Esophagus squamous epithelium (tissue), 5 donors: ENCODE measurements at places on chromosomes 12 and 14. TPM values are rescaled to one million over a fixed set of nuclear protein-coding genes. Genes with fewer than 3 reads are reported as not detected.
A peak's percentile ranks its signal among the peaks of the same experiment; 100 is the strongest.

- peaks cover 19% of the 10 kb centered on the region for H3K4me1 ChIP-seq
- peak; percentile 5 for DNase-seq
- no peak overlapping the region for H3K4me3 ChIP-seq
- H3K27ac ChIP-seq: no peak overlapping the region
- H3K27me3 ChIP-seq: no peaks in the 10 kb centered on the region
- peaks cover 8% of the 10 kb centered on the region for H3K36me3 ChIP-seq
Observed at GRCh38 chr12:120439646-120440247, 1.8 kb downstream of the COX6A1 start.

DNA sequence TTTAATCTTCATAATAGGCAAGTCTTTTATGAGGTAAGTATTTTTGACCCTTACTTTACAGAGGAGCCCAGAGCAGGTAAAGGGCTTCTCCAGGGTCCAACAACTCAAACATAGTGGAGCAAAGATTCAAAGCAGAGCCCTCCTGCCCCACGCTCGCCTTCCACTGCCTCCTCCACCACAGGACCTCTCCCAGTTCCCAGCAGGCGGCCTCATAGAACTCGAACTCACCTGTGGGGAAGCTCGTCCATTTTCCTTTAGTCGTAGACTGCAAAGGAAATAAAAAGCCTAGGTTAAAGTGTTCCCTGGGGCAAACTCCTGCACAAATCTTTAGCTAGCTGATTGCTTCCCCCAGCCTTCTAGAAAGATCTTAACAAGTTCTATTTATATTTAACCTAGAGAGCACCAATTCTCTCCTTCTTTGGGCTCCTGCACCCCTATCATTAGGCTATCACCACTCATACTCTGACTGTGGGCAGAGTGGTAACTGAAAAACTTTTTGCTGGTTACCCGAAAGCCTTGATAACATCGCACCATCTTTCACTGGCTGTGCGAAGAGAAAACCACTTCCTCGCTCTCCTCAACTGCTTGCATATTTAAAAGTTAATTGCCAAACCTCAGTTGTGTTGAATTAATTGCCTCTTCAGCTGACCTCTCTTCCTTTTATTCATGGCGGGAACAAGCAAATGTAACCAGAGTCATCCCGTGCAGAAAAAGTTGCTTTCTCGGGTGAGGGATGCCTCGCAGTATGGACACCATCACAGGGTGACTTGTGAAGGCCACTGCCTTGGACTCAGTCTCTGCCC lies 299.6 kb downstream of the DPF3 start:
- H3K27ac ChIP-seq: no peak overlapping the region
- DNase-seq: no peak
- H3K27me3 ChIP-seq: peaks cover 16% of the 10 kb centered on the region

DNA sequence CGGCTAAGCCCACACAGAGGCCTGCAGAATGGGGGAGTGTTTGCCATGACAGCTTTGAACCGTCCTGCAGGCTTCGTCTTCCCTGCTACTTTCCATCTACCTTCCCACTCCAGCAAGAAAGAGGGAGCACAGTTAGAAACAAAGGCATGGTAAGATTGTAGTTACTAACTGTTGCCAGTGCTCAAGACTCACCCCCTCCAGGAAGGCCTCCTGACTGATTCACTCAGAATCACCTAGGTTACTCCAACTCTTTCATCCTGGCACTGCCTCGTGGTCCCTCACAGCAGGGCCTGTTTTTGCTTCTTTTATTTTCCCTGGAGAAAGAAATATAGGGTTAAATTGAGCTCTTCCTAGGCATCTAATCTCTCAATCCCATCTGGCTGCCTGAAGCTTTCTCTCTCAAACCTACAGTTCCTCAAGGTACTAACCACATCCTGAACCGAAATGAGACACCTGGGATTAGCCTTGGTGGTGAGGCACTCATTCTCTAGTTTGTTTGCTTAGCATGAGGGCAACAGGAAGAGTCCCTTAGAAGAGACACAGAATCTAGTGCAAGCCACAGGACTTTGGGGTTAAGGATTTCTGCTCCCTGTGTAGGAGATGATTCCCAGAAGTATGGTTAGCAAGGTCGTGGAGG lies 7.8 kb downstream of the GALNT6 start:
- peaks cover 11% of the 10 kb centered on the region for H3K27me3 ChIP-seq
- no peak for DNase-seq
- no peaks in the 10 kb centered on the region for H3K36me3 ChIP-seq
- peaks cover 10% of the 10 kb centered on the region for H3K4me1 ChIP-seq
- no peak overlapping the region for H3K27ac ChIP-seq

- H3K36me3 ChIP-seq: no peaks in the 10 kb centered on the region
- no peaks in the 10 kb centered on the region for H3K27me3 ChIP-seq
- no peak for DNase-seq
- no peaks in the 10 kb centered on the region for H3K4me1 ChIP-seq
- no peak overlapping the region for H3K4me3 ChIP-seq
- no peak overlapping the region for H3K27ac ChIP-seq
Observed at GRCh38 chr12:5868625-5869295, 76.3 kb downstream of the ANO2 start.

Gene KRT80
- total RNA-seq: 39.6 TPM

Gene SRRM4
- not detected for total RNA-seq

Gene IL31
- not detected for total RNA-seq
